Bone marrow (tissue), 2 donors: ENCODE measurements at places on chromosomes 2 and 18.

- no peak for DNase-seq
These were observed 11.6 kb upstream of the SPTBN1 start for GRCh38 chr2:54444503-54444902.

DNA sequence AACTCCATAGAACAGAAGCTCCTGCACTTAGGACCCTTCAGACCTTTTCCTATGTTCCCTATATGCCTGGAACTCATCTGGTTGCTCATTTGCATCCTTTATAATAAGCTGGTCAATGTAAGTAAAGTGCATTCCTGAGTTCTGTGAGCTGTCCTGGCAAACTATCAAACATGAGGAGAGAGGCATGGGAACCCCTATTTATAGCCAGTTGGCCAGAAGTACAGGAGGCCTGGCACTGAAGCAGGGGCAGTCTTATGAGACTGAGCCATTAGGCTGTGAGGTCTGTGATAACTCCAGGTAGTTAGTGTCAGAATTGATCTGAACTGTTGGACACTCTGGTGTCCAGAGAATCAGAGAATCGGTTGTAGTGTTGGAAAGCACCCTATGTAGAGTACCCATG lies 88.4 kb downstream of the EHD3 start:
- no peak for DNase-seq

DNA sequence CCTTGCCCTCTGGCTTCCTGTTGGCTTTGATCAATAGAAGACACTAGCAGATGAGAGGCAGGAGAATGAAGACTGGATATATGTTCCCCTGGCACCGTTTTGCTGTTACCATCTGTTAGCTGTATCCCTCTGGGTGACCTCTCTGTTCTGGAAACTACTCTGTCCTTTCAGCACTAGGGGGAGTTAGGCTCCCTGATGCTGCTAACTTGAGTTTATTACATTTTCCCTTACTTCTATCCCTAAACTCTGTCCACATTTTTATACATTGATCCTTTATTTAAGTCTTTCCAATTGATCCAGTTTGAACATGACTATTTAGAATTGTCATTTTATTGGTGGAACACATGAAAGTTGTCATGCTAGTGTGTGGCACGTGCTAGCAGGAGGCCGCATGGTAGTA lies 1014.3 kb upstream of the CDH2 start:
- no peak for DNase-seq

DNA sequence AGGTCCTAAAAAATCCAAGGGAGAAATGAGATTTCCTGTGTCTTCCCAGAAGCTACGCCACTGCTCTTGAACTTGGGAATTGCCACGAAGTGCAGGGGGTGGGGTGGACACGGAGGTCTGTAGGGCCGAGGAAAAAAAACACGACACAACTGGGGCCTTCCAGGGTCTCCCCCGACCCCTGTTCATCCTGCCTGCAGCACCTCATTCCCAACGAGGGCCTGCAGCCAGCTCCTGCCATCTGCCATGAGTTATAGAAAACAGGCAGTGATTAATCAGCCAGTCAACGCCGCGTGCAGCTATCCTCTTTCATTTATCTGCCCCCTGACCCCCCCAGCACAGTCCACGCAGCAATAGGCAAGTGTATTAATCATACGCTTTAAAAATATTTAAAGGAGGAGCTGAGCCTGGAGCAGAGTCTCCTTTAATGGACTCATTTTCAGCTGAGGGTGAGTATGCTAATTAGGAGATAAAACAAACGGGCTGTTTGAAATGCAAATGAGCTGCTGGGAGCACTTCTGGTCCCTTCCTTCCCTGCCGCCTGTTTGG lies 209.9 kb downstream of the TFCP2L1 start:
- DNase-seq: no peak

DNA sequence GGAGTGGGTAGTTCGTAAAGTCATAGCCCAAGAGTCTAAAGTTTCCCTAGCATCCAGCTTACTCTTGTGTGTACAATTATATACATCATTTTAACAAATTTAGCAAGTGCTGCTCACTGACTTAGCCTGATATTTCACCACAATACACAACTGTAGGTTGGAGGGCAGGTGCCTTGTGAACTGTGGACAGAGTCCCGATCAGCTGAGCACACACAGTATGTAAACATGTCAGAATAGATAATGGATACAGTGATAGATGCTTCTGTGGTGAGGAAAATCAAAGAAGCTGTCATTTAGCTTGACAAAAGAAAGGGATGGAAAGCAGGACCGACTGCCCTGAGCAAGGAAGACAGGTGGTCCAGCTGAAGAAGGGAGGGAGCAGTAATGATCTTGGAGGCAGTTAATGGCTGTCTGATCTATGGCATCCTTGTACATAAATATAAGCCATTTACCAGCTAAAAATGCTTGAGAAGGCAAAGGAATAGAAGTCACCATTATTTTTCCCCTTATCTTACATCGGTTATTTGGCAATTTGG lies 372.8 kb upstream of the UBE2E3 start:
- DNase-seq: no peak

DNA sequence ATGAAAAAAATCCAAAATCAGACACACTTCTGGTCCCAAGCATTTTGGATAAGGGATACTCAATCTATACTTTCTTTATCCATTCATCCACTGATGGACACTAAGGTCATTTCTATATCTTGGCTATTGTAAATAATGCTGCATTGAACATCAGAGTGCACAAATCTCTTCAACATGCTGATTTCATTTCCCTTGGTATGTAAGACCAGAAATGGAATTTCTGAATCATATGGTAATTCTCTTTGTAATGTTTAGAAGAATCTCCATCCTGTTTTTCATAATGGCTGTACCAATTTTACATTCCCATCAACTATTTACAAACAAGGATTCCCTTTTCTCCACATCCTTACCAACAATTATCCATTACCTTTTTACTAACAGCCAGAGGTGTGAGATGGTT lies 33.7 kb upstream of the MCM6 start:
- no peak for DNase-seq

GRCh38 chr2:35651688-35652323 lies 703.8 kb upstream of the CRIM1 start:
- no peak for DNase-seq

GRCh38 chr2:215790523-215791421 lies 222.6 kb downstream of the MREG start:
- no peak for DNase-seq

- DNase-seq: no peak
These were observed 20.7 kb downstream of the CRYGD start for GRCh38 chr2:208103616-208104015.

DNA sequence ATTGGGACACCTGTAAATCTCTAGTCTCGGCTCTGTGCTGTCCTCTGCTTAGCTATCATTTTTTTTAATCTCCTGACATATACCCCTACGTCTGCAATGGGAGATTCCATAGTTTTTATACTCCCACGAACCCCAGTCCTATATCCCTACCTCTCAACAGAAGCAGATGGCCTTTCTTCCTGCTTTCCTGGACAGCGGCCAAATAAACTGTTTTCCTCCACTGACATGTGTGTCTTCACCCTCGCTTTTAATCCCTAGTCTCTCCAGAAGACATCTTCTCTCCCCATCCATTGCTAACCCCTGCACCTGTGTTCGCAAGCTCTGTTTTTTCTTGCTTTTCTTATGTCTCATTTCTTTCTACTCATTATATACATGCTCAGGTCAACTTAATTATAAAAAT lies 395.4 kb downstream of the EPHA4 start:
- no peak for DNase-seq

- peak; percentile 41 for DNase-seq
These were observed 140.6 kb downstream of the CCDC148 start for GRCh38 chr2:158315803-158316414.

DNA sequence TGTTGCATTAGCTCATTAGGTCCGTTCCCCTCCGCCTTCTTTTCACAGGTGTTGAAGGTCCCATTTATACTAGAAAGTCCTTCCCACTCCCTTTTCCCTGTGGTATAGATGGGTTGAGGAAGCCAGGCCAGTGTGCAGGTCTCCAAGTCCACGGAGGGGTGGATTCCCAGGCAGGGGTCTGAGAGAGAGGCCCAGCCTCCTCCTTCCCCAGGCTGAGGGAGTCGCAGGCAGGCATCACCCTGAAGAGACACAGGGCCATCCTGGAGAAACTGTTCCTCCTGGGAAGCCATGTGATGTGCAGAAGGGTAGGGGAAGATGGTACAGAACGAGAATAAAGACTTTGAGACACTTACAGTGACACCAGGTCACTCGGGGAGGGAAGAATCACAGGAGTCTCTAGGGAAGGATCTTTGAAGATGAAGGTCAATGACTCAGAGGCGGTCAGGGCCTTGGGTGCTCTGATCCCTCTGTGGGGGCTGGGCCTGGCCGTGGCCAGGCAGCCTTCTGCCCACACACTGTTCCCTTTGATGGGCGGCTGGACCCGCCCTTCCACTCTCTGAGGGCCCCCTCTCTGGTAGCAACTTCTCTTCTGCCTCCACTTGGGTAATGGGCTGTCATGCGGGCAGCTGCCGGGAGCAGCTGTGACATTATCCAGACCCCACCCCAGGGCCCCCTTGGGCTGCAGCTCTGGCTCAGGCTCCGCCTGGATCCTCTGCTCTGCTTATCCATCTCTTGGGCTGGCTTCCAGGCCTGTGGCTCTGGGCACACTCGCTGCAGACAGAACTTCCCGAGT lies 45.1 kb downstream of the RHOB start:
- DNase-seq: no peak

DNA sequence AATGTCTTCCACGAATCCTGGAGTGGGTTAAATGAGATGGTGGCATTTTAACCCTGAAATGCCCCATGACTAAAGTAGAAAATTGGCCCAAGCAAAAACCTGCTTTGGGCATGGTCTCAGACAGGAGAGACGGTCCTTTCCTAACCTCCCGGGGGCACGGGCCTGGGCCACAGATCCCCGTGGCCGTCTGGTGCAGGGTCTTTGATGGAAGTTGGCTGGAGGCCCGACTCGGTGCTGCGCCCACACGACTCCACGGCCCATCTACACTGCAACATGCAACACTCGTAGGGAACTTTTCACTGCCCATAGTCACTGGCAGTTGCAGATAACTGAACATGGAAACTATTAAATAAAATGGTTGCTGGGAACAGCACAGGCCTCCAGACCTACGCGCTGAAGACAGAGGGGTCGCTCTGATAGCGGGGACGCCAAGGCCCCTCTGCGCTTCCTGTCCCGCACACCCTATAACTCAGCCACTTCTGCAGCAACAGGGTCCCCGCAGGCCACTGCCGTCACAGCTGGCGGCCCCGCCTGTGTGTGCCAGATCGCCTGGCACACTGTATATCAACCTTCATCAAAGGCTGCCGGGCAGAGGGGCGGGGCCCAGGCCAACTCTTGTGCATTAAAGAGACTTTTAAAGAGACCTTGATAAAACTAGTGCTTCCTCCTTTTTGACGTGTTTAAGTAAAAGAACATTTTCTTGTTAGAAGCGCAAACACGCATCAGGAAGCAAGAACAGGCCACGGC lies 214.1 kb downstream of the TWIST2 start:
- no peak for DNase-seq

GRCh38 chr2:24343225-24343882 lies 17.0 kb downstream of the ITSN2 start:
- no peak for DNase-seq

DNA sequence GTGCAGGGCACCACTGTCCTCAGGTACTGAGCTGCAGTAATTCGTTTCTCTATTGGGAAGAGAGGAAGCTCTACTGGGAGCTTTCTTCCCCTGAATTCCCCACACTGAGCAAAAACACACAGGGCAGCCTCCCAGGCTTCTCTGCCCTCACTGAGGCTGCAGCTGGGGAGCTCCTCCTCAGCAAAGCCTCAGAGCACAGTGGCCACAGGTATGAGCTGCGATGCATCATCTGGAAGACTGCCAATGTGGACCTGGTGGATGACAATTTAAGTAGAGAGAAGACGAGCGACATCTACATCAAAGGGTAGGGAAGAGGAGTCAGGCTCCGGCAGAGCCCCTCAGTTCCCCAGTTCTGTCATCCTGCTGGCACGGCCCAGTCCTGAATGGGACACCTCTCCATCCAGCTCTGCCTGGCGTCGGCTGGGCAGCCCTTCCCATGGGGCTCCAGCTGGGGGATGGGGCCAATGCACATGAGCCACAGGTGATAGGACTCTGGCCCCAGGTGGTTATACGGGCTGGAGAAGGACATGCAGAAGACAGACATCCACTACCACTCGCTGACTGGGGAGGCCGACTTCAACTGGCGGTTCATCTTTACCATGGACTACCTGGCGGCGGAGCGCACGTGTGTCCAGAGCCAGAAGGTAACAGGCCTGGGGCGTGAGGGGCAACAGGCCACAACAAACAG lies 37.6 kb downstream of the LMAN2L start:
- no peak for DNase-seq

DNA sequence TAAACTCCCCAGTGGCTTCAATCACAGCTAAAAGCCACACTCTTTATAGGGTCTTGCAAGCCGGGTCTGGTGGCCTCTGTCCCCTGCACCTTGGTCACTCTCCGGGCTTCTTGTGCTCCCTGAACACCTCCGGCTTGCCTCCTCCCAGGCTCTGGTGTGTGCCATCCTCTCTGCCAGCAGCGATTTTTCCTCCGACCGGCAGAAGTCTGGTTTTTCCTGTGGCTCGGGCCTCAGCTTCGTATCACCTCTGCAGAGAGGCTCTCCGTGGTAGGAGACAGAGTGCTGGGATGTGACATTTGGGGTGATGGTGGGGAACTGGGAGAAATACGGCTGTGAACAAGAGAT lies 58.8 kb upstream of the HPCAL1 start:
- no peak for DNase-seq

- DNase-seq: no peak
These were observed 34.2 kb upstream of the PPP4R1 start for GRCh38 chr18:9648431-9649163.

DNA sequence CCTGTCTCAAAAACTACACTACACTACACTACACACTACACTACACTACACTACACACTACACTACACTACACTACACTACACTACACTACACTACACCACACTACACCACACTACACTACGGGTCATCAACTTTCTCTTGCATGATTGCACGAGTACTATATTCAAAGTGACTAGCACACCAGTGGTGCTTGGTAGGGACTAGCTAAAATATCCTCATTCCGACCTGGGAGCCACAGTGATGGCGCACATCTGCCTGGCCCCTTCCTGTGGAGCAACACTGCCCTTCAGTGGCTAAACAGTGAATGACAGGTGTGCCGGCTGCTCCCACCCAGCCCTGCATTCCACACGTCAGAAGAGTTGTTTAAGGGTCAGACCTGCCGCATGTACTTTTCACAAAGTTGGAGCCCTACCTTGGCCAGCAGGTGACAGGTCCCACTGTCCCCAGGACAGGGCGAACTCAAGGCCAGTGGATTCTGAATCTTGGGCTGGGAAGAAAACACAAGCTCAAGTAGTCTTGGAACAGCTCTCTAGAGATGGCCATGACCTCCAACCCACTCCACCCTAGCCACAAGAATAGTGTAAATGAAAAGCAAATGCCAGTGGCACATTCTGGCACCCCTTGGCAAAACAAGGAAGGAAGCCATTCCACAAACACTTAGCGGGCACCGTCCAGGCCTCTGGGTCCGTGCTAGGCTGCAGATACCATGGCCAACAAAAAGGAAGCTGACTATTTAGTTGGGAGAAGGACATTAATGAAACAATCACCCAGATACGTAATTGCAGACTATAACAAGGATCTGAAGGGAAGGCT lies 79.7 kb upstream of the MSH2 start:
- peak; percentile 56 for DNase-seq

DNA sequence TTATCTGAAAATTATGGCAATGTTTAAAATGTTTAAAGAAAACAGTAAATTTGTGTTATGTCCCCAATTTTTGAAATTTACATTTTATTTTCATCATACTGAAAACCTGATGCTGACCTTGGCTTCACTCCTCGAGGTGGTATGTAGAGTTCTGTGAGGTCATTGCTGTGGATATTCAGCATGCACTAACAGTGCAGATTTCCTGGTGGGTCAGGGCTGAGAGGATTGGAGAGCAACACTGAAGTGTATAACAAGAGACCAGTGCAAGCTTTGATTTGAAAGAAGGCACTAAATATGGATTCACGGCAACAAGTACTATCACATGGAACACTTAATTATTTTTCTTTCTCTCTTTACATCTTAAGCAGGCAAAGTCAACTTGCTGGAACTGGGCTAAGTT lies 134.1 kb downstream of the SLC8A1 start:
- DNase-seq: no peak
